ENCODE measurements at places on chromosomes 16 and 17. TPM values are rescaled to one million over a fixed set of nuclear protein-coding genes. Genes with fewer than 3 reads are reported as not detected.

Gene SAMD14
- 2.8 TPM for total RNA-seq

Gene TLE7
- total RNA-seq: not detected

Gene ZNF207
- 97.0 TPM for total RNA-seq

Gene SKAP1
- not detected for total RNA-seq

Gene PYCARD
- 43.1 TPM for total RNA-seq

Gene FOXJ1
- not detected for total RNA-seq

Gene CLEC19A
- not detected for total RNA-seq

Gene CBFA2T3
- not detected for total RNA-seq

Gene ZPBP2
- total RNA-seq: not detected

Gene FZD2
- 1.7 TPM for total RNA-seq

Gene IRX5
- 0.85 TPM for total RNA-seq

Gene HS3ST6
- not detected for total RNA-seq

Gene MYO1C
- total RNA-seq: 155 TPM

Gene FOXN1
- not detected for total RNA-seq

Gene SPAG9
- 106 TPM for total RNA-seq

Gene TBX21
- not detected for total RNA-seq

Gene FSCN2
- total RNA-seq: 0.27 TPM

Gene DNAI2
- not detected for total RNA-seq

Gene ATP1B2
- total RNA-seq: not detected

Gene CD300A
- not detected for total RNA-seq

Gene RCVRN
- not detected for total RNA-seq

Gene MAPT
- total RNA-seq: 0.09 TPM

Gene NXPH3
- 0.63 TPM for total RNA-seq

Gene NECAB2
- total RNA-seq: 0.18 TPM

Gene CCL8
- not detected for total RNA-seq

Gene RRAD
- total RNA-seq: 0.45 TPM

Gene TEKT3
- total RNA-seq: not detected

Gene PRR15L
- not detected for total RNA-seq

Gene HCRT
- total RNA-seq: not detected

Gene TBX4
- not detected for total RNA-seq

Gene SPAG5
- 35.4 TPM for total RNA-seq

Gene KRT40
- total RNA-seq: not detected
